Erythroblast (primary cell): ENCODE measurements at places on chromosomes 1 and 21.

GRCh38 chr1:92705446-92705845, 79.5 kb downstream of the EVI5 start:
- DNase-seq = no peak

- DNase-seq = no peak
Observed at GRCh38 chr1:84711121-84711520, 20.9 kb upstream of the SSX2IP start.

- DNase-seq = no peak
Observed at GRCh38 chr1:71850515-71850914, 431.8 kb downstream of the NEGR1 start.

- no peak for DNase-seq
Observed at GRCh38 chr1:76314730-76315129, 240.2 kb downstream of the ST6GALNAC3 start.

GRCh38 chr1:79614762-79615161, 608.2 kb upstream of the ADGRL4 start:
- DNase-seq = no peak
